B cell (primary cell): ENCODE measurements at places on chromosomes 4 and X.

DNA sequence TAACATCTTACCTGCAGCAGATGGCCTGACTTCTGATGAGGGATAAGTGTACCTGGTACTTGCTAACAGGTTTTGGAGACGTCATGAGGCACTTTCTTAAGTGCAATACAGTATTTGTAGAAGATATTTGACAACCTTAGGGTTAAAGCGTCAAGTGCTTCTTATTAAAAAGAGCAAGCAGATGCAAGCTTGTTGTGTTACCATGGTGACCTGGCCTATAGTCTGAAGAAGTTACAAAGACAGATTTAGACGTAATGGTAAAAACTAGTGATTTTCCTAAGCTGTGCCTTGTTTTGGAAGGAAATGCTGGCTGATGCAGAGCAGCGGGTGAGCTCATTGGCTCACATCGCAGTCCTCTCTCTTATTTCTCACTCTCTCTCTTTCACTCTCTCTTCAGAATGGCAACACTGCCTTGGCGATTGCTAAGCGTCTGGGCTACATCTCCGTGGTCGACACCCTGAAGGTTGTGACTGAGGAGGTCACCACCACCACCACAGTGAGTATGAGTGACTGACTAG lies 243.6 kb downstream of the ANK2 start:
- H3K4me3 ChIP-seq: no peak overlapping the region
- no peaks in the 10 kb centered on the region for H3K4me1 ChIP-seq

GRCh38 chr4:126441173-126442035 lies 1126.6 kb downstream of the FAT4 start:
- no peak for DNase-seq
- H3K27ac ChIP-seq: no peak overlapping the region
- no peaks in the 10 kb centered on the region for H3K27me3 ChIP-seq

GRCh38 chrX:53716328-53717088 lies 30.0 kb upstream of the HUWE1 start:
- H3K27me3 ChIP-seq: no peaks in the 10 kb centered on the region
- H3K4me3 ChIP-seq: no peak overlapping the region
- H3K27ac ChIP-seq: peak overlapping the region; percentile 89
- H3K4me1 ChIP-seq: peaks cover 43% of the 10 kb centered on the region
- no peaks in the 10 kb centered on the region for H3K36me3 ChIP-seq

GRCh38 chr4:156173937-156174336 lies 220.3 kb upstream of the CTSO start:
- DNase-seq: no peak
- no peak overlapping the region for H3K4me3 ChIP-seq
- no peaks in the 10 kb centered on the region for H3K36me3 ChIP-seq
- no peak overlapping the region for H3K27ac ChIP-seq
- no peaks in the 10 kb centered on the region for H3K27me3 ChIP-seq
- no peaks in the 10 kb centered on the region for H3K4me1 ChIP-seq

GRCh38 chrX:9957743-9958142 lies 9.4 kb upstream of the CLDN34 start:
- no peak overlapping the region for H3K27ac ChIP-seq
- H3K4me1 ChIP-seq: peaks cover 3% of the 10 kb centered on the region
- no peaks in the 10 kb centered on the region for H3K36me3 ChIP-seq
- H3K4me3 ChIP-seq: no peak overlapping the region

DNA sequence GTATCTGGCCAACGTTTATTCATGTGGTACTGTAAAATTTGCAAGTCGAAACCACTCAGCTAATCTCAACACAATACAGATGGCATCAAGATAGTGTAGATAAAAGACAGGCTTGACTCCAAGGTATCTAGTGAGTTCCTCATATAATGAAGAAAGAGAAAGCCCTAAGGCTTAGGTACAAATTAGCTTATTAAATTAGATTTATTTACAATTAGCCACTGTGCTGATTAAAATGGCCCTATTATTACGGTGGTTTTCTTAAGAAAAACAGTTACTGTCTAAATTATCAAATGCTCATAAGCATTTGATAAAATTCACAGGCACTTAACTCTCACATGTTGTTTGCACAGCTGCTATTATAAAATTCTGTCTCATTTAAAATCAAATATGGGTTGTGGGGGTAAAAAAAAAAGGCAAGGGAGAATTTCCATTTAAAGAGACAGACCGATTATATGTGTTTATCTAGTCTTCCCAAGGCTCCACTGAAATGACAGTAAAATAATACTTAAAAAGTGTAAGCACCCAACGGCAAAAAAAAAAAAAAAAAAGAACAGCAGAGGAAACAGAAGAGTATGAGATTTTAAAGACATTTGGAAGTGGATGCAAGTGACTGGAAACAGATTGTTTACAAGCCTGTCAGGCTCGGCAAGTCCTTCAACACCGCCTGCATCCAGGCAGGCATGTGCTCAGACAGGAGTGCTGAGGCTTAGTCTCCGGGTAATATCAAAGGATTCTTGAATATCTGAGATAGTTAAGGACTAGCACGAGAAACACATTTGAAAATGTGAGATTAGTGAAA lies 55.1 kb downstream of the FAM13A start:
- no peaks in the 10 kb centered on the region for H3K36me3 ChIP-seq
- no peak for DNase-seq
- no peaks in the 10 kb centered on the region for H3K4me1 ChIP-seq
- H3K27ac ChIP-seq: no peak overlapping the region
- no peak overlapping the region for H3K4me3 ChIP-seq
- no peaks in the 10 kb centered on the region for H3K27me3 ChIP-seq

DNA sequence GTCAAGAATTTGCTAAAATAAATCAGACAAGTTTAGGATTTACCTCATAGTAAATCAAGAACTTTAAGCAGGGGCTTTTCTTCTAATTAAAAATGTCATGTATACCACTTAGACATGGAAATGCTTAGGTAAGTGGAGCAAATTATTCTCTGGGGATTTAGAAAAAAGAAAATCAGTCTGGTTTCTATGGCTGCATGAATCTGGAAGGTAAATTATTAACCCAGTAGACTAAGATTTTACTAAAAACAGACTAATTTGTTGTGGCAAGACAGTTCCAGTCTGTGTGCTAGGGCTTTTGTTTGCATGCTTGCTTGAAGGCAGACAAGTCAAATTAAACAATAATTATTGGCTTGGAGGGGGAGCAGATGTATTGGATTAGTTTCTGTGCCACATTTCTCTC lies 140.6 kb downstream of the TBL1X start:
- H3K4me1 ChIP-seq: peaks cover 10% of the 10 kb centered on the region
- H3K27me3 ChIP-seq: no peaks in the 10 kb centered on the region
- DNase-seq: no peak
- H3K27ac ChIP-seq: no peak overlapping the region
